ENCODE measurements at places on chromosomes 11 and 22. TPM values are rescaled to one million over a fixed set of nuclear protein-coding genes. Genes with fewer than 3 reads are reported as not detected.

The ABCG4 gene
- total RNA-seq = 20.5 TPM

- peak; percentile 90 for DNase-seq
Measured at GRCh38 chr11:2869134-2869526, 16.4 kb downstream of the CDKN1C start.

- DNase-seq = no peak
Measured at GRCh38 chr11:64536396-64536941, 54.6 kb upstream of the SLC22A12 start.

The VPS51 gene
- 153 TPM for total RNA-seq

The OR51B4 gene
- 0.82 TPM for total RNA-seq

The SCARF2 gene
- total RNA-seq = 3.7 TPM

The NRIP3 gene
- 40.5 TPM for total RNA-seq

The LRRC74B gene
- 0.23 TPM for total RNA-seq

DNA sequence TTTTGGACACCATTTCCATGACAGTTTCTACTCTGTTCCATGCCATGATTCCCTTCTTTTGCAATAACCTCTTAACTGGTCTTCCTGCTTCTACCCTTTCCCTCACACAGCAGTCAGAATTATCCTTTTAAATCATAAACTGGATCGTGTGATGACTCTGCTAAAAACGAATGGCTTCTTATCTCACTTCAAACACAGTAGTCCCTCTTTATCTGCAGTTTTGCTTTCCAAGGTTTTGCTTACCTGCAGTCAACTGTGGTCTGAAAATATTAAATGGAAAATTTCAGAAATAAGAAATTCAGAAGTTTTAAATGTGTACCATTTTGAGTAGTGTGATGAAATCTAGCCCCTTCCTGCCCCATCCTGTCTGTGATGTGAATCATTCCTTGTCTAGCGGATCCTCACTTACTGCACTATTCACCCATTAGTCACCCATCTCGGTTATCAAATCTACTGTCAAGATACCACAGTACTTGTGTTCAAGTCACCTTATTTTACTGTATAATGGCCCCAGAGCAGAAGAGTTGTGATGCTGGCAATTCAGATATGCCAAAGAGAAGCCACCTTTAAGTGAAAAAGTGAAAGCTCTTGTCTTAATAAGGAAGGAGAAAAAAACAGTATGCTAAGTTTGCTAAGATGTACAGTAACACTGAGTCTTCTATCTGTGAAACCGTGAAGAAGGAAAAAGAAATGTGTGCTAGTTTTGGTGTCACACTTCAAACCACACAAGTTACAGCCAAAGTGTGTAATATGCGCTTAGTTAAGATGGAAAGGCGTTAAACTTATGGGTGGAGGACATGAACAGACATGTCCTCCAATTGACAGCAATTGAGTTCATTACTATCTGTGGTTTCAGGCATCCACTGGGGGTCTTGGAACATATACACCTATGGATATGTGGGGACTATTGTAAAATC, 283.0 kb downstream of the DDX10 start:
- no peak for DNase-seq

The ROBO3 gene
- total RNA-seq = 25.0 TPM

GRCh38 chr11:118929501-118930093, 3.9 kb upstream of the BCL9L start:
- peak; percentile 71 for DNase-seq

The USP47 gene
- 76.1 TPM for total RNA-seq

The RASSF10 gene
- 0.25 TPM for total RNA-seq

The C11orf52 gene
- 3.9 TPM for total RNA-seq

The C11orf42 gene
- total RNA-seq = not detected

GRCh38 chr11:126145954-126146353, 65.5 kb downstream of the RPUSD4 start:
- DNase-seq = no peak

The RFPL2 gene
- total RNA-seq = 11.4 TPM

GRCh38 chr11:119936426-119936825, 201.5 kb downstream of the TRIM29 start:
- no peak for DNase-seq

DNA sequence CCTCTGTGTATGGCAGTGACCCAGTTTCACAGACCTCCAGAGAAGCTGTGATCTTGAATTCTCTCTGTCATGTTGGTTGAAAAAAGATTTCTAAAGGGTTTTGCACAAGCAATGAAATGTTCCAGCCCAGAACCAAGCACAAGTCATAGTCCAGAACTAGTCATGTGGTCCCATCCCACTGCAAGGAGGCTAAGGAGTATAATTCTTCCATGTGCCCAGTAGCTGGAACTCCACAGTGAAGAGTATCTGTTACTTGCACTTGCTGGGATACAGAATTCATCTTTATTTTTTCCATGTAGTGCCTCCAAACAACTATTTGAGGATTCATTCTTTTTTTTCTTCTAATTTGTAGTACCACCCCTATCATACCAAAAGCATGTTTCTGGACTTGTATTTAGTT, 9.9 kb upstream of the MMP8 start:
- DNase-seq = no peak

DNA sequence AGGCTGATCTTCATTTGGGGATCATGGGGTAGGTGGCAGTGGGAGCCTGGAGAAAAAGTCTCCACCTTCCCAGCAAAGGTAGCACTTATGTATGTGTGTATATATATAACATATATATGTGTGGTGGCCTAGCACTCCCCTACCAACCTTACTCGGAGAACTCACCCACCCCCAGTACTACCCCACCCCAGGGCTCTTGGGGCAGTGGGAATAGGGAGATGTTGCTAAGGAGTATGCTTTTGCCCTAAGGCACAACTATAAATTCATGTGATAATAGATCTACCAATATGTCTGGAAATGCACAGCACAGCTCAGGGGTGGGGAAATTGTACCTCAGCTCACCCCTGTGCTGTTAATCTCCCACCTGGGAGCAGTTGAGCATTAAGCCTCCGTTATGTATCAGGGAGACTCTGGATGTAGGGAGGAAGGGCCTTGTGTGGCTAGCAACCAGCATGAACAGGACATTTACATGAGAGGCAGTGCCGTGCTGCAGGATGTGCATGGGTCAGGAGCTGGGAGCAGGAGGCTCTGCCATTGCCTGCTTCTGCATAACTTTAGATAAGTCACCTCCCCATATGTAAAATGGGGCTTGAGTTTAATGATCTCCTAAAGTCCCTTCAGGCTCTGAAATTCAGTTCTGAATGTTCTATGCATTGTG, 57.3 kb downstream of the C11orf91 start:
- DNase-seq = no peak

DNA sequence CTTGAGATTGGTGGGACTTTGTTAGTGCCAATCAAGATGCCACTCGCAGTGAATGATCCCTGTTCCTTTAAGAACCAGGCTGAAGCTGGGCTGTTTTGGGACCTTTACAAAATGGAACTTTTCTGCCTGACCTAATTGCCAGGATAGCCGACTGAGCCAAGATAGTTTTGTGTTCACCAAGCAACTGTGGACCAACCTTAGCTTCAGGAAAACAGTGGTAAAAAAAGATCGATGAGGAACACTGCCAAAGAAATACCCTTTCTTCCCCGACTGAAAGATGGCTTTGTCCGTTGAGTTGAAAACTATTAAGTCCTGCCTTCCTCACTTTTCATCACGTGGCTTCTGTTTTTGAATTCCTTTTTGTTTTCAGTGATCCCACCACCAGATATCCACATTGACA, 157.9 kb upstream of the SORL1-AS1 start:
- DNase-seq = no peak

The ANGPTL5 gene
- total RNA-seq = not detected

DNA sequence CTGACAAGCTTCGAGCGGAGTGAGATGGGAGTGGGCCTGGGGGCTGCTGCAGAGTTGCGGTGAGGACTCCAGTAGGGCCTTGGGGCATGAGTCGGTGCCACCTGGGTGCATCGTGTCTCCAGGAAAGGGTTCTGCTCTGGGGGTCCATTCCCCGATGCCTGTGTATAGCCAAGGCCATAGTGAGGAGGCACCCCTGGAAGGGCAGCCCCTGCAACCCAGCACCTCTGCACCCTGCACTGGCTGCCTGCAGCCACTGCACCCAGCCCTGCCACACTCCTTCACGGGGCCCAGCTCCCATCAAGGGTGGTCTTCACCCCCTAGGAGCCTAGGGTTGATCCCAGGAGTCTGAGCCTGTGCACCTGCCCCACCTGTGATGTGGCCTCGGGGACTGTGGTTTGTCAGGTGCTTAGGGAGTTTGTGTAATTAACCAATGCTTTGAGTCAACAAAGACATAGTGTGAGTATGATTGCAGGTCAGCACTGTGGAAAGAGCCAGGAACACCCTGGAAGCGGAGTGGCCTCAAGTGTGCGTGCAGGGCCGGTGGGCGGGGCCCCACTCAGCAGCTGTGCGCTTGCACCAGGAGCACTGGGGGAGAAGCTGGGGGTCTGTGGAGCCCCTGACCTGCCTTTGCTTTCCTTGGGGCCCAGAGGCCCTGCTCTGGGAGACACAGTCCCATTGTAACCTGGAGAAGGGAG, 1299.3 kb downstream of the BRD1 start:
- no peak for DNase-seq

DNA sequence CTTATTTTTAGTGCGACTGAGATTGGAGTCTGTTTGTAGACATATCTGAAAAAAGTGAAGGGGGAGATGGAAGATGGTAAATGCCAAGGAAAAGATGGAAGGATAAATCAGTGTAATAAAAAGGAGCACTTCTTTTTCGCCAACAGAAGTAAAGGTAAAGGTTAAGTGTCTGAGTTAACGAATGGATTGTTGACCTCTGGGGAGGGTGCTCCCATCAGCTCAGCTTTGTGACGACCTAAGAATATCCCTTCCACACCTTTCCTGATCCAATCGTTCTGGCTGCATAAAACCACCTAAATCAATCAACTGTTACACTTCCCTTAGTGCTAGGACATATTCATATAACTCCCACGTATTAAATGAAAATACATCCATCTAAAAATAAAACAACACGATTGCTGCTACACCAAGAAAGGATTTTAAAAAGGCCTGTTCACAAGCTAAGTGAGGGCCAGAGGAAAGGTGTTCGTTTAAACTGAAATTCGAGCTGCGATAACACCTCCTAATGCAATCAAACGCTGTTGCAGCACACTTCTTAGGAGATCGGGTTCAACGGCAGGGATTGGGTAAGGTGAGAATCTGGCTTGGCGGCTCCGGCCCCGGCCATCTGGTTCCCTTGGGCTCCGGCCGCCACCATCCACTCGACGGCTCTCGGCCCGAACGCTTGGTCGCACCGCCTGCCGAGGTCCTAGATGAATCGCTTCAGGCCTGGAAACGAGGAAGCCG, 658 bp downstream of the C11orf71 start:
- DNase-seq = peak; percentile 68

DNA sequence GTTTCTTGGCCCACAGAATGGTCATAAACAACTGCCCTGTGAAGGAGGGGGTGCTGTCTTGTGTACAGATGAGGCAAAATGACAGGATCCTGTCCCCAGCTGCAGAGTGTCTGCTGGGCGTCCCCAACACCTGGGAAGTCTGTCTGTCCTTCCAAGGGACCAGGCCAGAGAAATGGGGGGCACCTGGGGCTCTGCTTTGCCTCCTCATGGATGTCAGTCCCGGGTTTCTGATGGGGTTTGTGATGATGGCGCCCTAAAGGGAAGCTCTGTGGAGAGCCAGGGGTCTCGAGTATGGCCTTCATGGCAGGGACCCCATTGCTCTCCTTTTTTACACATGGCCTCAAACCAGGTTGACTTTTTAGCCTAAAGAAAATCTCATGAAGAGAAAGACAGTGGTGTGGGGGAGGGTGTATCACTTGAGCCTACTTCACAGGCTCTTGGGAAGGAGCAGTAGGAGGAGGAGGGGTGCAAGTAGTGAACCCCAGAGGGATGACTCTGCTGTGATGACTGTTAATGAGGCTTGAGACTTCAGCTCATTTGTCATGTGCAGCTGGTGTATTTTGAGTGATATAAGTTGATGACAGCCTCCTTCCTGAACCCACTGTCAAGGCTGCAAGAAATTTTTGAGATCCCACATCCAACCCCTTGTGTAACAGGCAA, 40.6 kb upstream of the TUB start:
- no peak for DNase-seq

The TRIM22 gene
- 37.1 TPM for total RNA-seq

The TSSK2 gene
- total RNA-seq = not detected

GRCh38 chr11:109552376-109552775, 130.4 kb downstream of the C11orf87 start:
- no peak for DNase-seq

DNA sequence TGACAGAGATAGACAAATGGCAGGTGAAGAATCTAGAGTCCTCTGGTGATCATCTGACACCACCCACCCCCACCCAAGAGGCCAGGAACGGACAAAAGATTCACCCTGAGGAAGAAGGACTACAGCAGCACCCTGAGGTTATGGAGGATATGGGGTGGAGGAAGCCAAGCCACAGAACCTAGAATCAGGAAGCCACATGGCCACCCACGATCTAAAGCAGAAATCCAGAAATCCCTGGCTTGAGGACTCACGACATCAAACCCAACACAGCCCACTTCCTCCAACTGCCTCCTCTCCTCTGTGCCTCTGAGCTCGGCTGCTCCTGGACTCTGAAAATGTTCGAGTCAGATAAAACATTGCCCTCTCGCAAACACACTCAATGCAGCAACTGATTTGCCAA, 364.3 kb downstream of the SHANK2 start:
- no peak for DNase-seq

The PRG3 gene
- not detected for total RNA-seq

- no peak for DNase-seq
Measured at GRCh38 chr11:122108192-122108799, 7.7 kb downstream of the BLID start.

The GGTLC3 gene
- 0.73 TPM for total RNA-seq

- DNase-seq = no peak
Measured at GRCh38 chr11:9776203-9776602, 112.3 kb downstream of the SWAP70 start.

The BRSK2 gene
- 144 TPM for total RNA-seq

GRCh38 chr11:45162064-45162375, 15.6 kb downstream of the PRDM11 start:
- DNase-seq = no peak

The OR9G4 gene
- not detected for total RNA-seq

GRCh38 chr22:45598596-45599217, 72.9 kb upstream of the ATXN10 start:
- no peak for DNase-seq

GRCh38 chr11:18844753-18845367, 53.3 kb upstream of the PTPN5 start:
- no peak for DNase-seq

DNA sequence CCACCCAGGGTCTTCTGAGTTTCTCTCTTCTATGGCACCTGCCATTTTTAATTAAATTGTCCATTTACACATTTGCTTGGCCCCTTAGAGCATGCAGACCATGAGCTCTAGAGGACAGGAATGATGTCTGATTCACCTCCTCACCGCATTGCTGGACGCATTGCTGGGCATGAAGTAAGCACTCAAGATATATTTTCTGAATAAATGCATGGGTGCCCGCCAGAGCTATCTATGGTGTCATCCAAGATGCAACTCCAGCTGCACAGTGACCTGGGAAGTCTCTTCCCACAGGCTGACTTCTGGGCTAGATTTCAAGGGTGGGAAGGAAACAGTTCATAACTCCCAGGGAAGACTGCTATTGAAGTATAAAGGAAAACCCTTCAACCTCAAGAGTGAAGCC, 66.6 kb upstream of the ASPHD2 start:
- DNase-seq = no peak

The CBY1 gene
- total RNA-seq = 34.1 TPM
